Stimulated activated CD4-positive, alpha-beta T cell treated with anti-CD3 and anti-CD28 coated beads, TNF-alpha, amount 100 ng/mL, for 1 hour (primary cell): ENCODE measurements at places on chromosomes 7 and 10.

GRCh38 chr7:82114237-82114636 lies 329.3 kb downstream of the CACNA2D1 start:
- DNase-seq: no peak

DNA sequence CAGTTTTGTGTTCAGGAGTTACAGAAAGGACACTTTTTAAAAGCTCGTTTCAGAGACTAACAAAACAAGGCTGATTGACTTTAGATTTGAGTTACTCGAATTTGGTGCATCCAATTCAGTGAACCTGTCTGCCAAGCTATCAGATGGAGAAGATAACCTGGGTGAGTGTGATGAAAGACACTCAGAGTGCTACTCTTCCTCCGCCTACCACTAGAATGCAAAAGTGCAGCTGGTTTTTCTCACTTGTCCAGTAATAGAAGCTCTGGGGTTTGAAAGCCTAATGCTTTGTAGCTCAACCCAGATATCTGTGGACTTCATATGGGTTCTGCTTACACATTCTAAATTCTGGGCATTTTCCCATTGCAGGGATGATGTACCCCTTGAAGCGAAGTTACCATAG lies 82.8 kb upstream of the NPY start:
- no peak for DNase-seq

DNA sequence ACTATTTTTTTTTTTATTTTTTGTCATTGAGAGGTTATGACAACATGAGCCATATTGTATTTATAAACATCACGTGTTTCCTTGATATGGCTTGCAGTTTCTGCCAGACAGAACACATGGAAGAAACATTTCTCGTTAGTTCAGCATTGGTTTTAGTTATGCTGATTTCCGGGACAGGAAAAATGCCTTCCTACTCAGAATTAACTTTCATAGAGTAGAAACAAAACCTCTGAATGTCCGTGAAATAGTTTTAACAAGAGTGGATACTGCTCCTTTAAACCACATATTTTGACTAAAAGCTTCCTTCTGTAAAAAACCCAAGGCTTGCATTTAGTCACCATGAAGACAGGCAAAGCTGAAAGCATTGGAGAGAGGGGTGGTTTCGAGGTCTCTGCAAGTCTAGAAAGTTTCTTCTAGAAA lies 240.4 kb downstream of the KIAA1217 start:
- DNase-seq: no peak

- no peak for DNase-seq
These were observed at the start of gene CDHR1 for GRCh38 chr10:84194424-84195043. CDHR1 (plus strand) TSS chr10:84194537; CDS start chr10:84194761, 224 bp downstream.

DNA sequence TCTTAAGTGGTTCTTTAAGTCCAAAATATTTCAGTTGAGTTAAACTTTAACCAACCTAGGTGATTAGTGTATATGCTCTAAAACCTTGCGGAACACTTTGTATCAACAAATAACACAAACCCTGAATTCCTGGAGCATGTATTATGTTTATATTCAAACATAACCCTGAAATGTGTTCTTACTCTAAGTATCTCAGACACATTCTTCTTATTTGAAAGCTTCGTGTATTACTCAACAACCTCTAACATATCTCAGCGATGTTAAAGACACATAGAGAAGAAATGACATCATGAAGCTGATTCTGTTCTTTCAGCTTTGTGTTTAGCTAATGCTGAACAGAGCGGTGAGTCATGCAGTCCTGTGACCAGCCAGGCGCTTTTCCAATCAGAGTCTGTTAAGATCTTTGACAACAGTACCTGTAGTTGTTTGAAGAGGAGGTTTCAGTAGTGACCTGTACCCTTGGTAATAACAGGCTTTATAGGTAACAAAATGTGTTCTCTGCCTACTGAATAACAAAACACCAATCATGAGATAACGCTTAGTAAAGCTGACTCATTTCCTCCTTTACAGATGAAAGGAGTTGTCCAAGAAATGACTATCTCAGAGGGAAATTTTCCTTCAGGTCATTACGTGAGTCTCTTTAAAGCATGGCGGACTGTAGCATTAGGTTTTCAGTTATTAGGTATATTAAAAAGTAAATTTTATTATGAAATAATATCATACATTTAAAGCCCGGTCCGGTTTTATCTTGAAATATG lies 67.3 kb upstream of the KLF6 start:
- DNase-seq: peak; percentile 25

DNA sequence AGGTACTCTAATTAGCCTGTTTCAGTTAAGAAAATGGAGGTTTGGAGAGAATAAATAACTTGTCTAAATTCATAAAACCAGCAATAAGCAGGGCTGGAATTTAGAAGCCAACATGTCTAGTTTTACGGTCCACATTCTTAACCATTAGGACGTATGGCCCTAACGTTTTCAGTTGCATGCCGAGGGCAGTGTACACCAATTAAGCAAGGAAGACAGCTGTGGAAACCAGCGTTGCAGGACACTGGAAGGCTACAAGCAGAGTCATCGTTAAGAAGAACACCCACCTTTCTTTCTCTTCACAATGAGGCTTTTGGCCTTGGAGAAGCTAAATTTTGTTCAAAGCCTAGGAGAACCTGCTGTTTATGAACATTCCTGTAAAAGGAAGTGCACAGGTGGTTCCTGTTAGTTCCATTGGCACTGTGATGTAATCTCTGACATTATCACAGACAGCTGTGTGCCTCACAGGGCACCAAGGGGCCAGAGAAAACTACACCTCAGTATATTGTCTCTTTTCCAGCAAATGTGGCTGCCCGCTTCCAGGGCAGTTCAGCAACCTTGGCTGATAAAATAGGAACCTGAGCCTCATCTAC lies 21.0 kb downstream of the MPP7 start:
- DNase-seq: no peak

DNA sequence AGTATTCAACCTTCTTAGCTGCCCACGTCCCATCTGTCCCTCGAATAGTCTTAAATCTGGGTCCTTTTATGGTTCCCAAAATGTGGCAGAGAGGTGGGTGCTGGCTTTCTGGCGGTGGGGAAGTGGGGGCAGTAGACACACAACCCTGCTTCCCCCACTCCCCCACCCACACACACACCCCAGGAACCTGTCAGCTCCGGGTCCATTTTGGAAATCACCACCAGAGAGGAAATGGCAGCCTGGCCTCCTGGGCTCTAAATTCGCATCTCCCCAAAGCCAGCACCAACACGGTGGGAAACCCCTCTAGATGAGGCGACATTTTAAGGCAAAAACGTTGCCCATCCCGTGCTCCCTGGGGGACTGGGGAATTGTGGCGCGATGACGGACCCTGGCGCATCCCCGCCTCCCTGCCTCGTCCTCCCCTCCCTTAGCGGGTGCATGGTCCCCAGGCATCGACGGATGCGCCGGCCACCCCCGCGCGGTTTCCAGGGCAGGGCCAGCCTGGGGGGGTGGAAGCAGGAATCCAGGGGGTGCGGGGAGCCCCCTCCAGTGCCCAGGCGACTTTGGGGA lies 702 bp downstream of the TMEM130 start:
- no peak for DNase-seq

GRCh38 chr10:125129076-125129458 lies 31.3 kb downstream of the CTBP2 start:
- no peak for DNase-seq

DNA sequence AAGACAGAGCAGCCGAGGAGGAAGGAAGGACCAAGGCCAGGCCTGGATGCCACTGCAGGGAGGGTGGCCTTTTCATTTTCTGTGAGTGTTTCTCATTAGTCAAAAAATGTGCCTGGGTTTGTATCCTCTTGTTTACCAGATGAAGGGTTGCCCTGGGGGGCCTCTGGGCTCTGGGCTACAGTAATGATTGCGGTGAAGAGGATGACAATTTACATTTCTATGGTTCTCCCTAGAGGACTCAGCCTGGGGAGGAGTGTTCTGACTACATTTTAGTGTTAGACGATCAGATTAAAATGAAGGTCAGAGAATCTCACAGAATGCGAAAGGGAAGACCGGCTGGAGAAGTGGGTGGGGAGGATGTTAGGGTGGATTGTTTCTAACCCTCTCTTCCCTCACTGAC lies 108.0 kb upstream of the KMT2C start:
- DNase-seq: no peak

- DNase-seq: no peak
These were observed 291.9 kb downstream of the SH2D4B start for GRCh38 chr10:80829562-80829961.

DNA sequence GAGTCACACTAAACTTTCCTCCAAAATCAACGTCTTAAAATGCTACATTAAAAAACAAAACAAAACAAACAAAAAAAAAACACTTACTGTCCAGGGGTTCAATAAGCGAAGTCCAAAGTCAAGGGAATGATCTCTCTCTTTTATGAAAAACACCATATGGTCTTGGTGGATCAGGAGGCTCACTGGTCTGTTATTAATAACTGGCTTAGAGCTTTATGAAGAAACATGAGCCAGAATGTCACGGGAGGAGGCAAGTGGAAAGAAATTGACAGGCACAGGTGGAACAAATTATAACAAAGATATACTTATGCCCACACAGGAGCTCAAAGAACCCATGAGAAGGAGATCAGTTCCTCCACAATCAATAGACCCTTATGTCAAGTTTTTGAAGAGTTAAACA lies at the start of gene MRLN:
Gene MRLN, minus strand, starts transcription at position 189 of the 400 bp plus-strand sequence.
- DNase-seq: no peak

- DNase-seq: no peak
These were observed 32.8 kb downstream of the ARL4A start for GRCh38 chr7:12719981-12720865.

DNA sequence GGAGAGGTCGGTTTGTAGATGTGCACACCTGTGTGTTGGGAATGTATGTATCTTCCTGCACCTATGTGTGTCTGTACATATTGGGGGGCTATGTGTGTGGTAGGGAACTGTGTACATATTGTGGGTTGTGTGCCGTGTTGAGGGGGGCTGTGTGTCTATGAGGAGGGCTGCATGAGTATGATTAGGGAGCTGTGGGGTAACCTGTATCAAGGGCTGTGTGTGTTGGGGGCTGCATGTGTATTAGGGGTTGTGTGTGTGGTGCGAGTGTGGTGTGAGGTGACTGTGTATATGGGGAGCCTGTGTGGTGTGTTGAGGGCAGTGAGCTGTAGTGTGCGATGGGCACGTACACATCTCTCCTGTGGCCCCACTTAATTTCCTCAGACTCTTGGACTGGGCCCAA lies 22.2 kb upstream of the PAX2 start:
- no peak for DNase-seq

- DNase-seq: no peak
These were observed 136.0 kb downstream of the CUL2 start for GRCh38 chr10:34954142-34954541.

GRCh38 chr7:76304888-76305375 lies 2.5 kb downstream of the HSPB1 start:
- no peak for DNase-seq

- DNase-seq: no peak
These were observed 14.6 kb downstream of the ZCWPW1 start for GRCh38 chr7:100413889-100414288.

GRCh38 chr7:26857506-26858240 lies 6.7 kb downstream of the SKAP2 start:
- no peak for DNase-seq

DNA sequence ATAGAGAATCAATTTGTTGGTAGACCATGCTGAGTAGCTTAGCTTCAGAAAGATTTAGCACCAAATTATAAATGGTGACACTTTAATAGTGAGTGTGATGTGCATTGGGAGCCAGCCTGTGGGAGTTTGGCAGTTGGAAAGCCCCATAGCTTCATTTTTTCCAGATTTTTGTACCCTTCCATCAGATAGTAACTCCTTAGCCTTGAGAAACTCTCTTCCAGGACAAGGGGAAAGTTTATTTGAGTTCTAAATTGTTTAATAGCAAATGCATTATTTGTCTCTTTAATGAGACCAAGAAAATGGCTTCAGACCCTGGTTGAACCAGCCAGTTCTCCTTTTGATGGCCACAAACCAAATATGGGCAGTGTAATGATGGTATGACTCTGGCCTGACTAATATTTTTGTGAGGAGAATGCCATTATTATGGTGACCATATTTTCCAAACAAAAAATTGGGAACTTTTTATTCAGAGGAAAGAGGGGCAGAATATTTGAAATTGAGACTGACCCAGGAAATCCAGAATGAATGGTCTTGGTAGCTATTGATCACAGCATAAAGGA lies 49.8 kb downstream of the PLCE1 start:
- no peak for DNase-seq

GRCh38 chr7:1654738-1655475 lies 15.2 kb upstream of the ELFN1 start:
- no peak for DNase-seq

- no peak for DNase-seq
These were observed 56.7 kb downstream of the DDC start for GRCh38 chr7:50508471-50508943.

- DNase-seq: no peak
These were observed 60.7 kb downstream of the VCL start for GRCh38 chr10:74058658-74059057.
